ENCODE measurements at places on chromosomes 11 and 22.

DNA sequence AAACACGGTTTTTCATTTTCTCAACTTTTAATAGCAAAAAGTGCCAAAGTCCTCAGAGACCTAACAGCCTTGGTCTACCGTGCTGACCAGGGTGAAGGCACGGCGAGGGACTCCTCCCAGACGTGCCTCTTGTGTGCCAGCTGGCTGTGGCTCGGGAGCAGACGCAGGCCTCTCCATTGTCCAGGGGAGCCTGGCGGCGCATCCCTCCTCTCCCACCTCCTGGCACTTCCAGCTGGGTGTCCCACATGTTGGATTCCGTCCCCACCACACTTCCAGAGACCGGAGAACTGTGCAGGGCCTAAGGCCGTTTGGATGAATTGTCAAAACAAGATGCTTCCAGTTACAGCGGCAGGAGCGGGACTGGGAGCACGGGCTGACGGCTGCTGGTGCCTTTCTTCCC, 11.6 kb downstream of the CDPF1 start:
- DNase-seq: no peak

GRCh38 chr11:18485913-18486528, 30.4 kb downstream of the LDHAL6A start:
- no peak for DNase-seq

- DNase-seq: no peak
These were observed 93.5 kb upstream of the TIMP3 start for GRCh38 chr22:32707971-32708370.

- no peak for DNase-seq
These were observed 22.3 kb downstream of the LAYN start for GRCh38 chr11:111562692-111563389.

GRCh38 chr11:63667995-63668795, 3.0 kb downstream of the ATL3 start:
- DNase-seq: no peak

DNA sequence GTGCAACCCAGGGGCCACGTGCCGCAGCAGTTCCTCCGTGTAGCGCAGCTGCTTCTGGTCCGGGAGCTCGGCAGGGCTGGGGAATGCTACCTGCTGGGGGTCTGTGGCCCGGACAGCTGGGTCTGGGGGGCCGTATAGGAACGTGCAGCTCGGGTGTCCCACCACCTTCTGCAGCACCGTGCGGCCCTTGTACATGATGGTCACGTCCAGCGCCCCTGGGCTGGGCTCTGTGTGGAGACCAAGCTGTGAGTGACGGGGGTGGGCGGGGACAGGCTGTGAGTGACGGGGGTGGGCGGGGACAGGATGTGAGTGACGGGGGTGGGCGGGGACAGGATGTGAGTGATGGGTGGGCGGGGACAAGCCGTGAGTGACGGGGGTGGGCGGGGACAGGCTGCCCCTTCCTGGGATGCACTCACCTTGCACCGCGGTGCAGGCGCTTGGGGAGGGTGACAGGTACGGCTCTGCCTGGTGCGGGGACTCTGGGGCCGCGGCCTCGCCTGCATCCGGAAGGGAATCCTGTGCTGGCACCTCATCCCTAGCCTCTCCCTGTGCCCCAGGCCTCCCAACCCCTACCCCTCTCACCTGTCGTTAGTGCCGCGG, 2.3 kb downstream of the IRF7 start:
- no peak for DNase-seq

DNA sequence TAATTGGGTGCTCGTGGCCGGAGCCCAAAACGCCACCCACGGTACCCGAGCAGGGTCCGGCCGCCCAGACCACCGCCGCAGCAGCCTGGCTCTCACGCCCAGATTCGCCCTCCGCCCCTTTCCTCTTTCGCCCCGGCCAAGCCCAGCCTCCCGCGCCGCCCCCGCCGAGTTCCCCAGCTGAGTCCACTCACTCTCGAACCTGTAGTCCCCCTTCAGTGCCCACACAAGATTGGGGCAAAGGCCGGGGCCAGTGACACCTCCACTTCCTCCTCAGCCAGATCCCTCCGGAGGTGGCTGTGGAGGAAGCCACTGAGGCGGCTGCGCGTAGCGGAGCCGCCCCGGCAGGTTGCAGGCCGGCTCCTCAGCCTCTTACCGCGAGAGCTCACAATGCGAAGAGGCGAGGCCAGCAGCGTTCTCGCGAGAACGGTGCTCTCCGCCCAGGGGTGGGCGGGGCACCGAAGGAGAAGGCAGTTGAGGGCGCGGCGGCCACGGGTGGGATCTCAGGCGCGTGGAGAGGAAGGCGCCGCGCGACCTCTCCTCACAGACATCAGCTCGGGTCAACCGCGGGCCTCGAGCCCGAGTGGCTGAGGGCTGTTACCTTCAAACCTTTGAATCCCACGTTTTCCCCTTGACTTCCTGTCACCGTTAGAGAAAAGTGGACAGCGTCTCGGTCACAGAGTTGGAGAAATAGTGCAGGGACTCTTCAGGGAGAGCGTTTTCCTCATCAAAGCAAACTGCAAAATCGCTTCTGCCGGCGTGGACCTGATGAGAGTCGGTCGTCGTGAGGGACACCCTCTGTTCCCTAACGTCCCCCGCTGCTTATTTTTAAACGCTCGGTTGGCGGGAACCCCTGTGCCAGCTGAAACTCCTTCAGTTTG, at the start of gene BTBD10:
BTBD10 (minus strand) TSS at position 322 of the 878 bp plus-strand sequence. CDS start 18,098 bp downstream, outside the sequence.
- DNase-seq: peak; percentile 94

DNA sequence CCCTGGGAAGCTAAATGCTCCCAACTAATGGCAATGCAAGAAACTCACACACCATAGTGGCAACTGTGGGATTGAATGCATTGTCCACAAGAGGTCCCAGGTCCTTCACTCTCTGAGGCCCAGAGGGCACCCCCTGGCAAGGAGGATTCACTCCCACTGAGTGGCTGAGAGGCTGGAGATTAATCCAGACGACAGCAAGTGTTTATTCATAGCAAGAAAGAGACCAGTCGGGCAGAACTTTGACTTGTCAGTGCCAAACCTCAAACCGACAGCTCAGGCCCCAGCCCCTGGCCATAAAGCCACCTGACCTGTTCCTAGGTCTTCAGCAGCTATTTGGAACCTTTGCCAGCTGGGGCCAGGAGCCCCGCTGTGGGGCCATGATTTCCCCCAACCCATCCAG, 54.5 kb upstream of the MPEG1 start:
- DNase-seq: no peak

GRCh38 chr11:9600644-9601036, 27.2 kb downstream of the WEE1 start:
- no peak for DNase-seq

- no peak for DNase-seq
These were observed 12.2 kb downstream of the CSF2RB start for GRCh38 chr22:36925388-36926290.

DNA sequence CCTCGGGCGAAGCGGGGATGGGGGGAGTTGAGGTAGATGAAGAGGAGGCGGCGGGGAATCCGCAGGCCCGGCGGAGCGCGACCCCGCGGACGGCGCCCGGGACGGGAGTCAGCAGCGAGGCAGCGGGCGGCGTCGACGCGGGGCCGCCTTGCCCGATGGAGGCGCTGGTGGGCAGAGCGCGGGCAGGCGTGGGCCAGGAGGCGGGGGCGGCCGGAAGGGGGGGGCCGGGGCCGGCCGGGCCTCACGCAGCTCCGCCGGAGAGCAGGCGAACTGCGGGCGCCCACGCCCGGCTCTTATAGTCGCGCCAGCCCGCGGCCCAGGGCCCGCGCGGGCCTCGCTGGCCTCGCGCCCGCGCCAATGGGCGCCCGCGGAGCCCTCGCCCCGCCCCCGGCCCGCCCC, at the start of gene IGF2:
IGF2 (minus strand) TSS at position 267 of the 399 bp plus-strand sequence. CDS start 3,866 bp downstream, outside the sequence.
- no peak for DNase-seq

DNA sequence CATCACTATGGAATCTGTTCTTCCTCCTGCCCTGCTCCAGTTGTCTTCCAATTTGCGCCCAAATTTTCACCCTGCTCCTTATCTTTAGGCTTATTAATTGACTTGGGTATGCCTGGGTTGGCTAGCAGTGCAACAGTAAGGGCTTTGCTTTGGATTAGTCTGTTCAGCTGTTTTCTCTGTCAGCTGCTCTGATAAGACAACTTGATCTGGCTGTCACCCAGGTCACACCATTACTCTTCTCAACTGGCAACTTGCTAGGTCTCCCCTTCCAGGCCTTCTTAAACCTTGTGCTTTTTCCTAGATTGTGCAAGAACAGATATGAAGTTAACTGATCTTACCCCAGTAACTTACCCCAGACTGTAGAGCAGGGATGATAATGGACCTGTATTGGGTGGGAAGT, 357.8 kb upstream of the LARGE1 start:
- DNase-seq: no peak

- no peak for DNase-seq
These were observed 153.9 kb upstream of the MPPED2 start for GRCh38 chr11:30740091-30740490.

GRCh38 chr11:60316317-60316716, 10.7 kb upstream of the MS4A6E start:
- DNase-seq: no peak

- no peak for DNase-seq
These were observed 476.8 kb downstream of the METTL15 start for GRCh38 chr11:28584992-28585391.

- DNase-seq: no peak
These were observed 10.7 kb upstream of the SERPING1 start for GRCh38 chr11:57586711-57587245.

GRCh38 chr11:130671801-130672700, 223.6 kb downstream of the ADAMTS15 start:
- DNase-seq: no peak

DNA sequence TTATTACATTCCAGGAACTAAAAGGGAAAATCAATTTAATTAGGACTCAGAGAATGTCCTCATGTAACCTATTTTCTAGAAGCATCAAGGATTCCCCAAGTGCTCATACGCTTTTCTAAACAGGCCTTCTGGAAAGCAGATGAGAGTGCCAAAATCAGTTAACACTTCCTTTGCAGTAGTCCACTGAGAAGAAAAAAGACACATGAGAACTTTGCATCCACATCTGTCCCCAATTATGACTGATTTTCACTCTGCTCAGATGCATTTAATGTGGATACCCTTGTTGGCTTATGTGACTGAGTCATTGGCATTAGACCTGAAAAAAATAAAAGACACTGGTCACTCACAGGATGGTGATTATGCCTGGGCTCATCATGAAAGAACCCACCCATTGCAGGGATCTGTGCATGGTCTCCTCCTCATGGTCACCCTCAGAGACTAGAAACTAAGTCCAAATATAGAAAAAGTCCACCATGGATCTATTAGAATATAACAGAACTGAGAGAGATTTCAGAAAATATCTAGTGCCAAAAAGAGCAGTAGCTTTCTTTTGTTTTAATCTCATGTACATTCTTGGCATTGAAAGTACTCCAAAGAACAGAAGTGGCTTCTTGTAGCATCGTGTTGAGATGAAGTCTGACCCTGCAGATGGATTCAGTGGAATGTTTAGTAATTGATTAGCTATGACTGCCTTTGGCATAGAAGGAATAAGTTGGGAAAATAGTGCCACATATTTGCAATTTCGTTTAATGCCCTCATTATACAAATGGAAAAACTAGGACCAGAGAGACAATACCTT, 48.8 kb upstream of the FIBIN start:
- DNase-seq: no peak

DNA sequence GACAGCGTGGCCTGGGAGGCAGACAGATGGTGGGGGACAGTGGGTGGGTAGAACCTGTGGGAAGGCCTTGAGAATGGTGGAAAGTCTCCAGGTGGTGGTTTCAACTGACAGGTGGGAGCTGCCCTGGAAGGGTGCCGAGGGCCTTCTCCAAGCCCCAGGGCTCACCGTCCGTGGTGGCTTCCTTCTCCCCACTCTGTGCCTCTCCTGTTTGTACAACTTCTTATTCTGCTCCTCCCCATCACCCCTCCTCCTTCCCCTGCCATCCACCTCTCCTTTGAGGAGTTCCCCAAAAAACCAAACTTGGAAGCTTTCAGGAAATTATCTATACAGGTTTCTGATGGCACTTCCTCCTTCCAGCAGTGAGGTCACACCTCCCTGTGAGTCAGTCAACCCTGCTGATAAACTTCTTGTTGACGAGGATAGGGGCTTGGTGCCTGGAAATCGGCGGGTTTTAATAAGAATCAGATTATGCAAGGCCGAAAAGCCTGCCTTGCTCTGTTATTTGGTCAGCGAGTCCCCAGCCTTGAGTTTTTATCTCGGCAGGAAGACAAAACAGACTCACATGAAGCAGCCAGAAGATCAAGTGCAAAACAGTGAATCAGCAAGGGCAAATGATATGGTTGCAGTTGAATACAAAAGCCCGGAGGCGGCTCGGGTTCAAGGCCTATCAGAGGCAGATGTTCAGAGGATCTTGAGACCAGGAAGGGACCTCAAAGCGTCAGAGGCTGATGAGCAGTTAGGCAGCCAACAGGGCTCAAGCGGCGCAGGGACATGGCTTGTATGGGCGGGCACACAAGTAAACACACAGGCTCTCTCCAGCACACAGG, 9.5 kb upstream of the ST3GAL4 start:
- DNase-seq: peak; percentile 59

DNA sequence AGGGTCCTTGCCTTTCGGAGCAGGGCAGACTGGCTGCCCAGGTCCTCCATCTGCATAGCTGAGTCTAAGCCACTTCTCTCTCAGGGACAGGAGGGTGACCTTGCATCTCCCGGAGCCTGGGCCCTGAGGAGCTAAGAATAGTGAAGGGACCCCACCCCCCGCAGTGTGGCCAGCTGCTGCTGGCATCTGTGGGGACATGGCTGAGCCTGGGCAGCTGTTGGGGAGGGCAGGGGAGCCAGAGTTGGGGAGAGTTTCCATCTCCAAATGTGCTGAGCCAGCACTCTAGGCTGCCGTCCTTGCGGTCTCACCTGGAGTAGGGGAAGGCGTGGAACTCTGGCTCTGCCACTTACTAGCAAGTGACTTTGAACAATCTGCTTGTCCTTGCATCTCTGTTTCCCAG, 34.8 kb upstream of the SHISAL1 start:
- DNase-seq: no peak

- DNase-seq: peak; percentile 15
These were observed 84.5 kb downstream of the ISX start for GRCh38 chr22:35150183-35151107.

GRCh38 chr11:74871037-74871436, 77.9 kb downstream of the XRRA1 start:
- DNase-seq: no peak
